ENCODE measurements at places on chromosomes 7 and 10. TPM values are rescaled to one million over a fixed set of nuclear protein-coding genes. Genes with fewer than 3 reads are reported as not detected.
A peak's percentile ranks its signal among the peaks of the same experiment; 100 is the strongest.

GRCh38 chr10:107025676-107026075 lies 138.8 kb downstream of the SORCS1 start:
- H3K27me3 ChIP-seq: no peaks in the 10 kb centered on the region
- H3K4me1 ChIP-seq: no peaks in the 10 kb centered on the region
- DNase-seq: no peak
- H3K36me3 ChIP-seq: no peaks in the 10 kb centered on the region
- no peak overlapping the region for H3K4me3 ChIP-seq

DNA sequence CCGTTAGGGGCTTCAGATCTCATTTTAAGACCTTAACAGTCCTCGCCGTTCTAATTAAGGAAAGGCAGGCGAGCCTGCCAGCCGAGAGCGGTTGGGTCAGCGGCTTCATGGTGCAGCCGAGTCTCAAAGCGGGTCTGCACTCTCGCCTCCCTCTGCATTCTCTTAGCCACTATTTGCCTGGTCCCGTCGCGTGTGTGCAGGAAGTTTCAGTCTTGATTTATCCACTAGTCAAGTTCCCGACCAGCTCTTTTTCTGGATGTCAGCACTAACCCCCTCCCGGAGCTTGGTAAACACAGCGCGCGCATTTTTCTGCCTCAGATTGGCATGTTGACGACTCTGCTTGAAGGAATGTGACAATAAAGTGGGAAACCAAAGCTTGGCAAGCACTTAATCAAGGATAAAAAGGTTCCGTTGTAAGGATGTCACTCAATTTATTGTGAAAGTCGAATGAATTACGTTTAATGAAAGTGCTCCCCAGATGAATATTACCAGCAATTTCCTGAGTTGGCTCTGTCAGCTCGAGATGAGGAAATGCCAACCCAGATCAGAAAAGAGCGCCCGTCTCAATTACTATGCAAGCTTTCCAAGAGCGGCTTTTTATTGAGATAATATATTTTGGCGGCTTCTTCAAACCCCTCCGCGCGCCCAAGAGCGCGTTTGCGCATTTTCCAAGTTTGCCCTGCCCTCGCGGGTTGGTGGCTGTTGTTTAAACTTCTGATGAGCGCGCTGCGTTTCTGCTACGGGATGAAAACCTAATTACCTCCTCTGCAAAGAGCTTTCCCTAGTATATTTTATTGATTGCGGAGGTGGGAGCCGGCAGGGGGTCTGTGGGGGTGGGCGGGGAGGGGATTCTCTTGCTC lies 7.9 kb downstream of the NXPH1 start:
- no peak for DNase-seq
- peaks cover 27% of the 10 kb centered on the region for H3K27me3 ChIP-seq
- H3K4me1 ChIP-seq: no peaks in the 10 kb centered on the region
- no peak overlapping the region for H3K27ac ChIP-seq
- H3K4me3 ChIP-seq: no peak overlapping the region
- no peaks in the 10 kb centered on the region for H3K36me3 ChIP-seq

GRCh38 chr10:6643962-6644361 lies 63.9 kb upstream of the PRKCQ start:
- no peaks in the 10 kb centered on the region for H3K36me3 ChIP-seq
- DNase-seq: no peak
- H3K27ac ChIP-seq: no peak overlapping the region
- H3K27me3 ChIP-seq: peaks cover 10% of the 10 kb centered on the region

DNA sequence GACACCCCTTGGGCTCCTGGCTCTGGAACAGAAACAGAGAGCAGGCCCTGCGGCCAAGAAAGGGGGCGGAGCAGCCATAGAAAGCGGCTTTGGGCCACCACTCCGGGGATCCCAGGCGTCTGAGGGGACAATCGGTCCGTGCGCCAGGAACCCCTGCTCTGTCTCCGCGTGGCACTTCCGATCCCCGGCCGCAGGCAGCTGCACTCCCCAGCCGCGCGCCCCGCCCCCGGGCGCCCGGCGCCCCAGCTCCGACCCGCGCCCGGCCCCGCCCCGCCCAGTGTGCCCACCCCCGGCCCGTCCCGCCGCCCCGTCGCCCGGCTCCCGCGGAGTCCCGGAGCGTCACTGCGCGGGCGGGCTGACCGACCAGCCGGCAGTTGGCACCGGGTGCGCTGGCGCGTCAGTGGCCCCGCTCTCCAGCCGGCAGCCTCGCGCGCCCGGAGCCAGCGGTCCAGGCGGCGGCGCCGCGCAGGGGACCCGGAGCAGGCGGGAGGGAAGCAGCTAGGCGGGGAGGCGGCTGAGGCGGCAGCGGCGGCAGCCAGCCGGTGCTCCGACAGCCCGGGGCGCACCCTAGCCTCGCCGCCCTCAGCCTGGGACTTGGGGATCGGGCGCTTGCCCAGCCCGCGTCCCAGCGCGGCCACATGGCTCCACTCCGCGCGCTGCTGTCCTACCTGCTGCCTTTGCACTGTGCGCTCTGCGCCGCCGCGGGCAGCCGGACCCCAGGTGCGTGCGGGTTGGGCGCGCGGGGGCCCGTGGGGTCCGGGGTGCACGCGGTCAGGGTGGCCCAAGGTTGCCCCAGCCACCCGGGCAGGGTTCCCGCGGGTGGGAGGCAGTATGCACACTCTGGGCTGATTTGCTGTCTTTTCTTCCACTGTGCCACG lies at the start of gene ADAMTS14:
TSS of gene ADAMTS14 (plus strand) at position 342 of the 878 bp plus-strand sequence. CDS start at position 639, 297 bp downstream.
- peaks cover 14% of the 10 kb centered on the region for H3K4me1 ChIP-seq
- H3K4me3 ChIP-seq: peak within 1 kb of the TSS; percentile 65
- peak within 1 kb of the TSS; percentile 81 for H3K27ac ChIP-seq
- peak; percentile 80 for DNase-seq
- H3K36me3 ChIP-seq: no peaks in the 10 kb centered on the region

Gene KCP
- 0.10 TPM for polyA plus RNA-seq
